ENCODE measurements at places on chromosomes 5 and 9.

- DNase-seq: no peak
Measured at GRCh38 chr5:36253575-36253974, 11.8 kb upstream of the NADK2 start.

GRCh38 chr9:84975926-84976325, 306.4 kb downstream of the NTRK2 start:
- no peak for DNase-seq

DNA sequence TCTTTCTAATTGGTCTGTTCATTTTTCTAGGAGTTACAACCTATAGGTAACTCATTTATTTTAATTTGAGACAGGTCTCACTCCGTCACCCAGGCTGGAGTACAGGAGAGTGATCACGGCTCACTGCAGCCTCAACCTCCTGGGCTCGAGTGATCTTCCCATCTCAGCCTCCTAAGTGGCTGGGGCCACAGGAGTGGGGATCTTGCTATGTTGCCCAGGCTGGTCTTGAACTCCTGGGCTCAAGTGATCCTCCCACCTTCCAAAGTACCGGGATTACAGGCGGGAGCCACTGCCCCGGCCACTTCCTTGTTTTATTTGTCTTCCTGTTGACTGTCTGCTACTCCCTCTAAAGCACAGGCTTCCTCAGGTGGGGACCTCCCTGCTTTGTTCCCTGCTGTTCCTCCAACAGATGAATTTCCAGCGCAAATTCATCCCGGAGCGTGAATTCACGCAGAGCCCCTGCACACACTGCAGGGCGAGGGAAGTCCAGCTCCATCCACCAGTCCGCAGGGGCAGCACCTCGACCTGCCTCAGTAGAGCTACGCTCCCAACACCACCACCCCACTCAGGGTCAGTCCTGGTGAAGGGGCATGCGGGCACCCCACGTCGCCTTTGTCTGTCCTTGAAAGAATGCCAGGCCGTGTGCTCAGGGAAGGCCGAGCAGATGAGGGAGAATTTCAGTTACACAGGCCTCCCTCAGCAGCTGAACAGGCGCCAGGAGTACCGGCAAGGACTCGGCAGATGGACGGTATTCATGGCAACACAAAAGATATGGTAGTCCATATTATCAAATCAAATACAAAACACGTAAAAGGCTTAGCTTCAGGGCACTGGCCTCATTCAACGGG, 6.3 kb downstream of the QSOX2 start:
- no peak for DNase-seq

DNA sequence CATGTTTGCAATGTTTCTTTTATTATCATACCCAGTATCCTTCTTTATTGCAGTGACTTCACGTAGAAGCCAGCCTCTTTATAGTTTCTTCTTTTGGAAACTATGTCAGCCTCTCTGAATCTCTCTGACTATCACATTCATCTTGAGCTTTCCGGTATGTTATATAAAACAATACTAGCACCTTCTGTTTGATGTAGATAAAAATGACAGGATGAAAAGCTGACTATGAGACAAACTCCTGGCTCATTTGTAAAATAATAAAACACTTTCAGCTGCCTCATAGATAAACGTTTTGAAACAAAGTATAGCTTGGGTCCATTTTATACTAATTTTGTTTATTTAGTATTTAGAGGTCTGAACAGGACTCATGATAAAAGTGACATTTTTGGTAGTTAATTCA, 1145.4 kb upstream of the NUDT12 start:
- no peak for DNase-seq

- DNase-seq: no peak
Measured at GRCh38 chr5:64632251-64632650, 58.1 kb upstream of the SHISAL2B start.

GRCh38 chr5:144525000-144525399, 354.3 kb downstream of the KCTD16 start:
- DNase-seq: no peak

GRCh38 chr5:142210011-142210410, 101.4 kb downstream of the NDFIP1 start:
- no peak for DNase-seq

GRCh38 chr5:104223885-104224773, 661.5 kb upstream of the NUDT12 start:
- no peak for DNase-seq

DNA sequence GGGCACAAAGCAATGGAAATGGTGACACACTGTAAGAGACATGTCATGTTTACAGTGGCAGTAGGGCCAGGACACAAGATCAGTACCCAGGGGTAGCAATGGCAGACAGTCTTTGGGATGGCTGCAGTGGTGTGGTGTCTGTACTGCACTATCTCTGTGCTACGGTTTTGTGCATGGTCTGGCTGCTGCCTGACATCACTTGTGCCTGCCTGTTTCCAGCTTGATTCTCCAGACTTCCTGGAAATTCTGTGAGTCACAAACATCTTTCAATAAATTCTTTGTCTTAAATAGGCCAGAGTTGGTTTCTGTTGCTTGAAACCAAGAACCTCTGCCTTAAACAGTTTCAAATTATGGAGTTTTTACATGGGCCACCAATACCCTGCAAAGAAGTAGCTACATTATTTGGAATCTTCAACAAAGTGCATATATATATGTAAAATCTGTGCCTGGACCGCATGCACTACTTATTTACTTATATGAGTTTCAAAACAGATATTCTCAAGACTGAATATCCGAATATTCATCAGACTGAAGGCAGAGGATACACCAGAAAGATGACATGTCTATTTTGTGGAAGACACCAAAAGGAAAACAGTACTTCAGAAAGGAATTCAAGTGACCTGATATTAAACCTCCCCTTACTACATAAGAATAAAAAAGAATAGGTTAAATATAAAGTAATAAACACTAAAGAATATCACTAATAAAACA, 188.1 kb downstream of the RFX3 start:
- no peak for DNase-seq

DNA sequence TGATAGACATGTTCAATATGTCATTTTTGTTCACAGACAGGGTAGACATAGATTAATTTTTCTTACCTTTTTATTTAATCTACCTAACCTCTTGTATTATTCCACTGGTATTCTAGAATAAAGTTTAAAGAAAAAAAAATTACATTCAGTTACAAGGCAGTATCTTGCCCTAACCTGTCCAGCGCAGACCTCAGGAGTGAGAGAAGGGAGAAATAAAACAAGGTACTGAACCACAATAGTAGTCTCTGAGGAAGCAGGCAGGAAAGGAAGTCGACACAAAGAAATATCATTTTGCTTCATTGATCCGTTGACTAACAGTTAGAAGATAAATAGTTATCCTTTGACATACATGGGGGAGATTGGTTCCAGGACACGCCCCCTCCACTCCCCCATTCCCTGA, 12.5 kb upstream of the ADAMTSL1 start:
- DNase-seq: no peak

- DNase-seq: no peak
Measured at GRCh38 chr9:117737721-117738226, 33.6 kb downstream of the TLR4 start.

- DNase-seq: no peak
Measured at GRCh38 chr5:55063899-55064298, 38.5 kb upstream of the GZMA start.

DNA sequence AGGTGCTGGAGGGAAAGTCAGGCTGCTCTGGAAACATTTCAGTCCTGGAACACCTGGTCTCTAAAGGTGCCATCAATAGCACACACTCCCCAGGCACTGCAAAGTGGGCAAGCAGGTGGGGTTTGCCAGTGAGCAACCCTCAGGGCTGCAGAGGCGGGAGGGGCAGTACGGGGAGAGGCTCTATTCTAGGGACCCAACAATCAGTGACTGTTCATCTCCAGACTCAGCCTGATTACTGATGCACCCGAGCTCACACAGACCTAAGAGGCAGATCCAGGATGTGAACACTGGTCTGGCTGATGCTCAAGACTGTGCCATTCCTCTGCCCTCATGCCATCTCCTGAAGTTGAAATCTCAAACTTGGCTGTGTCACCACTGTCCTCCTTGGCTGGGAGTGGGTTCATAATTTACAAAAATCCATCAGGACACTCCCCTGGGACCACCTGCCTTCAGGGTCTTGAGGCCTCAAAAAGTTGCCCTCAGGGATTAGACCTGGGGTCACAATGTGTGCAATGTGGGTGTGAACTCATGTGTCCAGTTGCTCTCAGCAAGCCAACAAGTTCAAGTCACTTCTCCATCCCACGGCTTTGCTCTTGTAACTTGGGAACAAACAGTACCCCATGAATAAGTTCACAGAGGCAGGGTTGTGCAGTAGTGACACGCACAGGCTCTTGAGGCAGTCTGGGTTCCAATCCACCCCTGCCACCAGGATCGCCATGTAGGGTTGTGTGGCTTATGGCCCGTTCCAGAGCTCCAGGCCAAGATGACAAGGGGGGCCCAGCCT, 19.9 kb upstream of the KCNMB1 start:
- DNase-seq: no peak

DNA sequence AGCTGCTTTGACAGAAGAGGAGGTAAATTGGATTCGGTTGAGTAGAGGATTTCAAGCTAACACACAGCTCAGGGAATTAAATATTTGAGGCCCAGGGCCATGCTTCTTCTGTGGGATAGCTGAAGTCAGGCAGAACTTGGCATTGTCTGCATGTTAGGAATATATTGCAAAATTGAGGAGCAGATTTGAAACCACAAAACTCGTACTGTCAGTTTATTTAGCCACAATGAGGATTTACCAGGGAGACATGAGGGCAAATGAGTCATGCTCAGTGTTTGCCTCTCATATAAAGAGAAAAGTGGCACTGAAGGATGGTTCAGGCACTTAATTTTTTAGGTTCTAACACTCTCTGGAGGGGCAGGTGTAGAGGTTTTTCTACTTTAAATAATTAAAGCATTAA, 83.0 kb upstream of the PRLR start:
- DNase-seq: no peak

- no peak for DNase-seq
Measured at GRCh38 chr5:90944116-90944515, 385.5 kb downstream of the ADGRV1 start.

DNA sequence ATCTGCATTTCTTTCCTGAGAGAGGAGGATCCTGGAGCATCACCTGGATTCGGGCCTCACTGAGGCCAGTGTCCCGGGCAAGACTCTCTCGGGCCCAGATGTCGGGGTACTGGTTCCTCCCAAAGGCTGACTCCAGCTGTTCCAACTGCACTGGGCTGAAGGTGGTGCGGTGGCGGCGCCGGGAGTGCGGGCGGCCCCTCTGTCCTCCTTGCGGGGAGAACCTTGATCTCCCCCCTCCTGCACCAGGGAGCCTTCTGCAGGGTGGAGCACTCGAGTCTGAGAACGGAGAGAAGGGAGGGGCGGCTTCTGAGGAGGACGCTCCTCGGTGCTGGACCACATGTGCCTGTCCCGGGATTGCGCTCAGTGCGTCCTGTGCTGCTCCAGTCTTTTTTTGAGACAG, 2.0 kb downstream of the PROP1 start:
- DNase-seq: no peak

DNA sequence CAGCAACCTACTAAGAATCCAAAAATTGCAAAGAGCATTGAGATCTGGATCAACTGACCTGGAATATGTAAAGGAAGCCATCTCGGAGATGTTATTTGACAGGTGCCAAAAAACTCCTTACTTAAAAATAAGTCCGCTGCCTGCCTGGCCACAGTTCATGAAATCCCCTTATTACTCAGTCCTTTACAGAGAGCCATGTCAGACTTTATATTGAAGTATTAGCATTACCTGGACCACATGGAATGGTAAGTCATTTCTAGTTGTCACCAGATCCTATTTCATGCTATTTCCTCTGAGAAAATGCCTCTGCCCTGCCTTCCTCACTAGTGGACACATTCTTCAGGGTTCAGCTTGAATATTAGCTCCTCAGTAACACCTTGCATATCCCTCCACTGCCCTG, 115.7 kb downstream of the DEPDC1B start:
- DNase-seq: no peak

DNA sequence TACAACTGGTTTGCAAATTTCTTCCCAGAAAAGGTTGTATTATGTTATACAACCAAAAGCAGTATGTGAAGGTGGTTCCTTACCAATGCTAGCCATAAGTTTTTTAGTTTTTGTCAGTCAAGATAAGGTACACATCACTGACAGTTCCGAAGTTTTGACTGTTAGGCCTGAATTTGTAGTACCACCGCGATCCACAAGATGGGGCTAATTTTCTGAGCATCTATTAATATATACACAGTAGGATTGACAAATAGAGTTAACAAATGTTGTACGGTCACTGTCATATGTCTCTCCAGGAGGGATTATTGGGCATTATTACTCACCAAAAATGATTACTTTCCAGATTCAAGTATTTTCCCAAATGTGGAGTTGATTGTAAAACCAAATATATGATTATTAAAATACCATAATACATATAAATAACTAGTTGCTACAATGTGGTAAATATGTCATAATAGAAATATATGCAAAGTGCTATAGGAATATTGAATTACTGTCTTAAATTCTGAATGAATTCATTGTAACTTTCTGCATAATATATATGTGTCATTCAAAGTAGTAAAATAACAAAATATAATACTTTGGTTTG, 28.4 kb upstream of the LRRC19 start:
- DNase-seq: no peak

GRCh38 chr5:135645336-135646180, 66.8 kb upstream of the CXCL14 start:
- no peak for DNase-seq

GRCh38 chr9:131585375-131585774, 40.1 kb downstream of the PRRT1B start:
- no peak for DNase-seq

- DNase-seq: no peak
Measured at GRCh38 chr9:90099262-90099963, 494.6 kb downstream of the GADD45G start.

- no peak for DNase-seq
Measured at GRCh38 chr9:126472948-126473298, 140.8 kb upstream of the LMX1B start.

- DNase-seq: no peak
Measured at GRCh38 chr5:121758615-121759014, 93.1 kb upstream of the FTMT start.

- no peak for DNase-seq
Measured at GRCh38 chr9:113661074-113661473, 197.5 kb downstream of the RGS3 start.

DNA sequence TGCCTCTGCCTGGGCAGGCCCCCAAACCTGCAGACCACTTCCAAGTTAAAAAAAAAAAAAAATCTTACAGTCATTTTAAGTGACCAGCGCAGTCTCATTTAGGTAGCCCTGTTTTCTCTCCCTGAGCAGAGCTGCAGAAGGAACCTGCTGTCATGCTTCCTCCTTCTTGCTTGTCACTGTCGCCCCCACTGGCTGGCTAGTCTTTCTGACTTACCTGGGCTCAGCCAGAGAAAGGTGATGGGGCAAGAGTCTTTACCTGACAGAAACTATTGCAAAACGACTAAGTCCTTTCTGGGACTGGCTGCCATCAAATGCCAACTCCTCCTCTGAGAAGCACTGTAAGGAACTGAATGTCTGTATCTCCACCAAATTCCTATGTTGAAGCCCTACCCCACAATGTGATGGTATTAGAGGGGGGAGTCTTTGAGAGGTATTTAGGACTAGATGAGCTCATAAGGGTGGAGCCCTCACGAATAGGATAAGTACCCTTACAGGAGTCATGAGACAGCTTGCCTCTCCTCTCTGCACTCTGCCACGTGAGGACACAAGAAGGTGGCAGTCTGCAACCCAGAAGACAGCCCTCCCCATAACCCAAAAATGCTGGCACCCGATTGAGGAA, 58.4 kb upstream of the SHC3 start:
- no peak for DNase-seq

GRCh38 chr5:120052916-120053828, 410.9 kb upstream of the PRR16 start:
- DNase-seq: no peak

Measured in iPS DF 19.7 (cell line).